GM20000 (cell line): ENCODE measurements at places on chromosomes 6 and 20.
A peak's percentile ranks its signal among the peaks of the same experiment; 100 is the strongest.

- DNase-seq = no peak
Observed at GRCh38 chr20:51342510-51343236, 199.8 kb downstream of the NFATC2 start.

DNA sequence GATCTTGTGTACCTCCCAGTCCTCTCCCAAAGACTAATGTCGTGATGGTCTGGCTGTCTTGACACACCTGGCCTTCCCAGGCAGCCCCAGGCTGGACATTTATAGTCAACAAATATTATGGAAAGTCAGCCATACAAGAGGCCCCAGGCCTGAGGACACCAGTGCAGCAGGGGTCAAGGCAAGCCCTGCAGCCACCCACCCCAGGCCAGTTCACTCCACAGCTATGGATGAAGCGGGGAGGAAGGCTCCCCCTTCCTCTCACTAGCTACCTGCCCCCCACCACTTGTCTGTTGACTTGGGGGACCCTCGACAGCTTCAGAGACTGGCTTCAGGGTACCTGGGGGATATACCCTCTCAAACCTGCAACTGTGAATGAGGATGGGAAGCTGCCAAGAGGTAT is 132.1 kb downstream of the MRPL14 start:
- DNase-seq = no peak

DNA sequence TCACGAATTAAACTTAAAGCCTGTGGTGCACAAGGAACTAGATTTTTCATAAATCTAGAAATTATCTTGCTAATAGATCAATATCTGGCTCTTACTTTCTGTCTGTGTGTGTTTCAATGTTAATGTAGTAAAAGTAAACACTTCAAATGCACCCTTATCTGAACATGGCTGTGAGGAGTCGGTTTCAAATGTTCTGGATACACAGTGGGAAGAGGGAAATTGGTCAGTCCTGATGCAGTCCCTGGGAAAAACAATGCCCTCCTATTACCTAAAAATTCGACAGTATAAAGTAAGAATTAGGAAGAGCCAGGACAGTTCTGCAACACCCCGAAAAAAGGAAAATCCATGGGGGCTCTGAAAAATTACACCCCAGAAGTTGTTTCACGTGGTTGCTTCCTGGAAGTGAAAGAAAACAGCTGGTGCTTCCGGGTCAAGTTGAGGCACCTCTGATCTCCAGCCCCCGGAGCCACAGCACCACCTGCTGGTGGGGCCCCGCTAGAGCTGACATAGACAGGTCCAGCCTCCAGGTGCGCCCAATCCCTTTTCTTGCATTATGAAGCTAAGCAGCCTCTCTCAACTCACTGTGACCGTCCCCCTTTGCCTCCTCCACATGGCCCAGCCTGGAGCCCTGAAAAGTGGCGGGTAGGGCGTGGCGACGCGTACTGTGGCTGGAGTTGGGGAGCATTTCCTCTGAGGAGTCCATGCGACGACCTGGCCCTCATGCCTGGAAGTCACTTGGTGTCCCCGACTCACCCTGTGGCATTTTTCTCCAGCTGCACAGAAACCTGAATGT is 8.3 kb downstream of the SEMG2 start:
- peak; percentile 22 for DNase-seq

DNA sequence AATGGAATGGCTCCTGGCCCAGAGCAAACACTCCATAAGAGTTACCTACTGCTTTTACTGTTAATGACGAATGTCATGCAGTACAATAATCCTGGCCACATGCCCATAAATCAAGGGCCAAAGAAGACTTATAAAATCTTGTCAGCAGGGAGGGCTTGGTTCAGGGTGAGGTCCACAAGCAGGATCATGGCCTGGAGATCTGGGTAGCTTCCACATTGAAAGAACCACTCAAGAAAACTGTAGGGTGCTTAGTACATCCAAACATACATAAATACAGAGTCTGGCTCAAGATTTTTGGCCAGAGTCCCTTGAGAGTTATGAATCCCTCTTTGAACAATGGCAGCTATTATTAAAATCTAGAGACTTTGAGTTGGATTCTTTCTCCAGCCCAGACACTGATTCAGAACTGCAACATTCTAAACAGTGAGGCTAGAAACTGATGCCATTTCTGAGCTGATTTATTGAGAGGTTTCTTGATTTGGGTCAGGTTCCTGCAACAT is 188.7 kb downstream of the CDC5L start:
- DNase-seq = no peak

- no peak for DNase-seq
Observed at GRCh38 chr20:44496976-44497375, 21.3 kb downstream of the TTPAL start.

GRCh38 chr6:79571030-79571367 is 33.8 kb upstream of the LCA5 start:
- no peak for DNase-seq

DNA sequence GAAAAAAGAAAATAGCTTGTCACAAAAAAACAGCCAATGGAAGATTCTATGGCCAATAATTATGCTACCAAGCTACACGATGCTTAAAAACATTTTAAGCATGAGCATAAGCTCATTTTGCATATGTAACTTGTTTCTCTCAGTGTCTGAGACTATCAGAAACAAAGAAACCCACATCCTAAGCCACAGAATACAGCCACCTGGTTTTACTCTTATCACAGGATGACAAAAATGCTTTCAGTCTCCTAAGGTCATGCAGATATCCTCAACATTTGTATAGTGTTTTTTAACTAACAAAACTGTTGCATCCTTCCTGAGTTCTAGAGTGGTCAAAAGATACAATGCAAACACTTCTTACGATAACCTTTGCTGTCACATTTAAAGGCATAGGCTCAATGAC is 172.1 kb upstream of the RUNX2 start:
- DNase-seq = peak; percentile 51

- no peak for DNase-seq
Observed at GRCh38 chr6:45376310-45377042, 1.3 kb downstream of the SUPT3H start.

DNA sequence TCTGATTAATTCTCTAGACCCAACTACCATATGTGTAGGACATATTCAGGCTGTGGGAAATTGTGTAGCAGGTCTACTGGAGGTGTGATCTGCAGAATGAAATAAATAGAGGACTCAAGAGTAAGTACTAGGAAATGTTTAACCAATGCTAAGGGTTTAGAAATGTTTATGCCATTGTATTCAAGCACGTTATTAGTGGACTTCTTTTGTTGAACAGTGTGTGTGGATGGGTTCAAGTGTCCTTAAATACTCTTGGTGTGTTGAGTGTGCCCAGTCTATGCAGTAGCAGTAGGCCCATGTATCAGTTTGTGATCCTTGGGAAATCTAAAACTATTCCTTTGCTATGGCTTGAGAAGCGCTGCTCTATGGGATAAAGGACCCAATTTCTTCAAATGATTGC is 112.1 kb downstream of the FARS2 start:
- DNase-seq = no peak

- DNase-seq = no peak
Observed at GRCh38 chr20:1822564-1823449, 72.4 kb upstream of the SIRPA start.

DNA sequence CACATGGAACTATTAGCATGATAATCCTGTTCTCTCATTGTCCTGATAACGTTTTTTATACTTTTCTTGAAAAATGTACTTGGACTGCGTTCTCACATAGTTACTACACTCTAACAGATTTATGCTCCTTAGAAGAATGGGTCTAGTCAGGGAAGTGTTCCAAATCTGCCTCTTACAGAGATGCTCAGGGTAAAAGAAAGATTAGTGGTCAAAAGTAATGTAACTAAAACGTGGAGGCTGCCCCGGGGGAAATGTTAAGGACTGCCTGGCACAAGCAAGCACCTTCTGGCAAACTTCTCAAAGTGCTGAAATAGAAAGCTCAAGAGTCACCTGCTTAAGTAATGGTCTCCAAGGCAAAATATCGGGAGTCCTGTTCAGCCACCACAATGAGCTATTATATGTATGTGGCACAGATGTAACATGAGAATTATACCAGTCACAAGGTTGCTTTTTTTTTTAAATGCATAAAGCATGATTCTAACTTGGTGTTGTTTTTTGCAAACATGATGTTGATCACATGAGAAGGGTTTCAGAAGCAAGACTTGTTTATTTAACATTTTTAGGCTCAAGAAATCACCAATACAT is 244.5 kb upstream of the JARID2 start:
- no peak for DNase-seq
